Stimulated activated CD8-positive, alpha-beta memory T cell treated with anti-CD3 and anti-CD28 coated beads, Interleukin-7, amount 100 ng/mL, for 1 hour (primary cell): ENCODE measurements at places on chromosomes 5 and 9.

DNA sequence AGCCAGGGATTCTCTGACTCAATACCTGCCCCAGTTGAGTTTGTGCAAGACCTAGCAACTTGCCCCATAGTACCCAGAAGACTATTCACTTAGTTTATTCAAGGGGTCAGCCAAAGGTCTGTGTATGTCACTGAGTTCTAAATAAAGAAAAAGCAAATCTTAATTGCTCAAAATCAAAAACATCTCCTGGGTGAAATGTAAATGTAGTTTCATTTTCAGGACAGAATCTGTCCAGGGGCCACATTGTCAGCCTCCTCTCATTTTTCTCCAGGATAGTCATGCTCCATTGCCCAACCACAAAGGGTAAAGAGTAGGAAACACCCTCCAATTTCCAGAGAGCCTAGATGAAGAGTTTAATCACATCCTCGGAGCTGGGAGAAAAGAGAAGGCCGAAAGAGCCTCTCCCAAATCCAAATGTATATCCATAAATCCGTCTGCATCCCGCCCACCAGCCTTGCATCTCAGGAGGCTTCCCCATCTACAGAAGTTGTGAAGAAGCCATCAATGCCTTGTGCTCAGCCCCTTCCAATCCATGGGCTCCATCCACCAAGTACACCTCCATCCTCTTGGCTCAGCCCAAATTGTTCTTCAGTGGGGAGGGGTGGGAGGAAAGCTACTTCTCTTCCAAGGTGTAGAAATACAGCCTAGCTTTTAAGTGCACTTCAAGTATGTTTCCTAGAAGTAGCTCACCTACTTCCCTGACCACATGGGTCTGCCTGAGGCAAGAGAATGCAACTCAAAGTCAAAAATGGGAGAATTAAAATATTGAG is 26.9 kb downstream of the ADAM19 start:
- no peak for DNase-seq

- DNase-seq = no peak
Measured at GRCh38 chr9:89438194-89438593, 59.7 kb downstream of the SEMA4D start.

- DNase-seq = no peak
Measured at GRCh38 chr5:103280967-103281366, 22.4 kb downstream of the MACIR start.

GRCh38 chr9:135665795-135666189 is 2.7 kb downstream of the LCN9 start:
- no peak for DNase-seq
